ENCODE measurements at places on chromosomes 5 and 9. TPM values are rescaled to one million over a fixed set of nuclear protein-coding genes. Genes with fewer than 3 reads are reported as not detected.
A peak's percentile ranks its signal among the peaks of the same experiment; 100 is the strongest.

- DNase-seq, result no peak
- peaks cover 5% of the 10 kb centered on the region for H3K4me1 ChIP-seq
- no peak overlapping the region for H3K4me3 ChIP-seq
These were observed 4.7 kb downstream of the SH3RF2 start for GRCh38 chr5:145941096-145941447.

DNA sequence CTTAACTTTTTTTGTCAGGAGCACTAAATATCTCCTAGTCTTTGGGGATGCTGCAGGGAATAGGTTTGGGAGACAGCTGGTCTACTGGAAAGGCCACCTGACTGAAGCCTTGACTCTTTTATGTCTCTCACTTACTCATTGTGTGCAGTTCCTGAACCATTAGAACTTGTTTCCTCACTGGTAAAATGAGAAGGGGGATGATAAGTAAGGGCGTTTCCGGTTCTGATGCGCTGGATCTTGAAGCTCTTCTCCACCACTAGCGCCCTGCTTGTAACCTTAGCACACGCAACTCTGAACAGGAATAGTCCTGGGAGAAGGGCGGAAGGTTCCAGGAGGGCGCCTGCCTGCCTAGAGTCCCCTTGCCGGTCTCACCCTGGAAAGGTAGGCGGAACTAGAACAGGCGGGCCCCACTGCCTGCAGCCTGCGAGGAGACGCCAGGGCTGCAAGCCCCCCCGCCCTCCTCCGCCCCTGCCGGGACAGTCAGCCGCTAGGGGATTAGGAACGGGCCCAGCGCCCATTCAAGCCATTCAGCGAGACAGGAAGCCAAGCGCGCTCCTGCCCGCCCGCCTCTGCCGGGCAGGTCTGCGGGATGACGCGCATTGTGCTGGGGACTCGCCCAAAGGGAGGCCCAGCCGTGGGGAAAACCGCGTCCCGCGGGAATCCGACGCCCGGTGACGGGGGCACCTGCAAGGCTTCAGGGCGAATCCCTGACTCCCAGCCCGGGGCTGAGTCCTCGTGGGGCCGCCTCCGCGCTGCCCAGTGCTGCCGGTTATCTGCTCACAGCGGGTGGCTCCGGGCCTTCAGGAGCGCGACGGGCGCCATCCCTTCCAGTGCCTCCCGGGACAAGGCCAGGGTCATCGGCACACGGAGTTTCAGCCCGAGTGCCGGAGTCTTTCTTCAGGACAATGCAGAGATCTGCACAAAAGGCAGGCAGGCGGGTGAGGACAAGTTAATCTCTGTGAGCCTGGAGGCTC is 44.0 kb upstream of the XPA start:
- DNase-seq, result peak; percentile 26
- H3K4me3 ChIP-seq, result peak overlapping the region; percentile 73
- H3K4me1 ChIP-seq, result peaks cover 12% of the 10 kb centered on the region

- no peak for DNase-seq
- peaks cover 5% of the 10 kb centered on the region for H3K4me1 ChIP-seq
- H3K4me3 ChIP-seq, result no peak overlapping the region
- peaks cover 52% of the 10 kb centered on the region for H3K36me3 ChIP-seq
- no peaks in the 10 kb centered on the region for H3K27me3 ChIP-seq
These were observed 22.9 kb downstream of the ATG10 start for GRCh38 chr5:81994679-81995078.

Gene PCDHGA7
- 0.33 TPM for total RNA-seq

- peaks cover 15% of the 10 kb centered on the region for H3K36me3 ChIP-seq
- no peak for DNase-seq
- H3K27me3 ChIP-seq, result no peaks in the 10 kb centered on the region
- H3K4me3 ChIP-seq, result no peak overlapping the region
- peaks cover 14% of the 10 kb centered on the region for H3K4me1 ChIP-seq
- peak overlapping the region; percentile 42 for H3K27ac ChIP-seq
These were observed 21.0 kb downstream of the RMI1 start for GRCh38 chr9:84001621-84002020.

DNA sequence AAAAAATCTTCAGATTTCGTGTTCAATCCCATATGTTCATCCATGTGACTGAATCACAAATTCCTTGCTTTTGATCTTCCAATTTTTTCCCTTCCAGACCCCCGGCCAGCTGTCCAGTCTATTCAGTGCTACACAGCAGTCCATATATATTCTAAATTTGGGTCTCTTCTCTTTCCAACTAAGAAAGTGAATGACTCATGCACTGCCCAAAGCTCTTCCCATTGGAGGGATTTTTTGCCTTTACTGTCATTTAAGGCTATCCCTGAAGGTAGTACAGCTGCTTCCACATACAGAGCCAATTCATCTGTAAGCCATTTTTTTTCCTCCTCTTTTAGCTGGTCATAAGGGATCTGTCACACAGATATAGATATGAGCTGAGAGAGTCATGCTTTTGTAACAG is 478.3 kb downstream of the DMRT2 start:
- no peak overlapping the region for H3K27ac ChIP-seq
- H3K36me3 ChIP-seq, result no peaks in the 10 kb centered on the region

GRCh38 chr5:125413496-125414274 is 667.2 kb upstream of the ZNF608 start:
- H3K4me1 ChIP-seq, result peaks cover 15% of the 10 kb centered on the region
- H3K4me3 ChIP-seq, result no peak overlapping the region
- H3K27ac ChIP-seq, result no peak overlapping the region
- no peaks in the 10 kb centered on the region for H3K27me3 ChIP-seq
- no peak for DNase-seq

- H3K4me1 ChIP-seq, result no peaks in the 10 kb centered on the region
- no peak overlapping the region for H3K27ac ChIP-seq
- H3K4me3 ChIP-seq, result no peak overlapping the region
- H3K27me3 ChIP-seq, result no peaks in the 10 kb centered on the region
- no peaks in the 10 kb centered on the region for H3K36me3 ChIP-seq
- no peak for DNase-seq
These were observed 1290.3 kb upstream of the CDH9 start for GRCh38 chr5:28328681-28329080.

GRCh38 chr5:41722359-41722950 is 147.8 kb downstream of the OXCT1 start:
- no peaks in the 10 kb centered on the region for H3K4me1 ChIP-seq
- H3K4me3 ChIP-seq, result no peak overlapping the region
- H3K27ac ChIP-seq, result no peak overlapping the region
- H3K27me3 ChIP-seq, result no peaks in the 10 kb centered on the region
- no peak for DNase-seq

- DNase-seq, result no peak
- H3K4me1 ChIP-seq, result no peaks in the 10 kb centered on the region
- H3K4me3 ChIP-seq, result no peak overlapping the region
- H3K27me3 ChIP-seq, result no peaks in the 10 kb centered on the region
- peaks cover 10% of the 10 kb centered on the region for H3K36me3 ChIP-seq
- no peak overlapping the region for H3K27ac ChIP-seq
These were observed 92.5 kb downstream of the SNX24 start for GRCh38 chr5:122937914-122938313.

DNA sequence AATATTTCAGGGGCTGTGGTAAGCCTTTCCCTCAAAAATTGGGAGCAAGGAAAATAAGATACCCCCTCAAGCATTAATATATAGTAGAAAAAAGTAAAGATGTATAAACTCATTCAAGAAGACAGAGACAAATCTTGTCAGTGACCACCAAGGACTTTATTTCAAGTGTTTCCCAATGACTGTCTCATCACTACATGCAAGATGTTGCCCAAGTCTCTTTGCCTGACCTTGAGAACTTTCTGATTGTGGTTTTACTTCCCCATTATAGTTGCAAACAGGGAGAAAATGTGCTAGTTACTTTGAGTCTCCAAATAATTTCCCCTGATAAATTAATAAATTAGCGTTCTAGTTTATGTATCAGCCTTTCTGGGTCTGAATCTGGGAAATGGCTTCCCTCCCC is 4.0 kb upstream of the SLC46A2 start:
- no peak overlapping the region for H3K4me3 ChIP-seq
- H3K36me3 ChIP-seq, result no peaks in the 10 kb centered on the region
- H3K4me1 ChIP-seq, result peaks cover 23% of the 10 kb centered on the region

GRCh38 chr5:41503860-41504259 is 6.5 kb downstream of the PLCXD3 start:
- H3K27ac ChIP-seq, result no peak overlapping the region
- no peaks in the 10 kb centered on the region for H3K4me1 ChIP-seq
- H3K36me3 ChIP-seq, result no peaks in the 10 kb centered on the region

GRCh38 chr5:124920909-124921666 is 174.6 kb upstream of the ZNF608 start:
- H3K4me3 ChIP-seq, result no peak overlapping the region
- no peaks in the 10 kb centered on the region for H3K36me3 ChIP-seq
- H3K27ac ChIP-seq, result no peak overlapping the region
- no peak for DNase-seq
- H3K27me3 ChIP-seq, result no peaks in the 10 kb centered on the region

- H3K4me3 ChIP-seq, result no peak overlapping the region
- H3K27me3 ChIP-seq, result peaks cover 4% of the 10 kb centered on the region
- no peak for DNase-seq
- no peaks in the 10 kb centered on the region for H3K36me3 ChIP-seq
- no peak overlapping the region for H3K27ac ChIP-seq
- no peaks in the 10 kb centered on the region for H3K4me1 ChIP-seq
These were observed 329.0 kb upstream of the PANK3 start for GRCh38 chr5:168908207-168908606.

Gene PCDHA12
- total RNA-seq, result not detected
